ENCODE measurements at places on chromosomes 6 and 20.

GRCh38 chr6:149834513-149835481, 29.4 kb downstream of the LRP11 start:
- peak; percentile 53 for DNase-seq

DNA sequence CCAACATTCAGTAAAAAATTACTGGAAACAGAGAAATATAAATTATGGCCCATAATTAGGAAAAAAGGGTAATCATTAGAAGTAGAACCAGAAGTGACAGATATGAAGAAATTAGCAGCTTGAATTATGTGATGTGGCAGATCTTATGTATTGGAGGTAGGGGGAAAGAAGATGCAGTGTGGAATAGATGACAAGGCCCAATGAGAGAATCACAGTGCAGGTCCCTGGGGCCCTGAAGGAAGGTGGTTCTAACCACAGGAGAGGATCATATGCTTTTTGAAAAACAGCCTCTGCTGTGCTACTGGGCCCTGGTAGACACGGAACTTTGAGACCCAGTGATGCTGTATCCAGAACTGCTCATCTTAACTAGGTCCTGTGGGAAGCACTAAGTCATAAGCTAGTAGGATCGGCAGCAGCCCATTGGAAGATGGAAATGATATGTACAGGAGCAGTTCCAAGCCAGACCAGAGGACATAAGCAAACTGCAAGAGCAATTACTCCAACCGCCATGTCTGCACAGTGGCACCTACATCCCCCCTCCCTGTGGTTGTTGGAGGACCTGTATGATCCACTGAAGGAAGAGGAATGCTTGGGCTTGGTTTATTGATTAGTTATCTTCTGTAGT, 14.2 kb downstream of the HEBP2 start:
- DNase-seq: no peak

GRCh38 chr20:55424968-55425367, 580.4 kb downstream of the CBLN4 start:
- no peak for DNase-seq

DNA sequence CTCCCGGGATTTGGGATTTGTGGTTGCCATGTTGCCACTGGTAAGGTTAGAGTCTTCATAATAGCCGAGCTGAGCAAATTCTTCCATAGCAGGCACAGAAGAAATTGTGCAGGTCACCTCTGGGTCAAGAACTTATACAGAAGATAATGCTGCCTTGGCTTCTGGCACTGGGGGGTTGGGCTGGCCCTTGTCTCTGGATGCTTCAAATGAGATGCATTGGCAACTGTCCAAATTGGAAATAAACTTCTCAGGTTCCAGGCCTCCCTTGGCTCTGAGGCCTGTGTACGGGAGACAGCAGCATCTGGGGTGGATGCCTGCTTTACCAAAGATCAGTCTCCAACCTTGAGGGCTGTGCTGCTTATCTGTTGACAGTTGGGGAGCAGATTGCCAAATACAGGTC, 26.2 kb downstream of the MYO6 start:
- no peak for DNase-seq

DNA sequence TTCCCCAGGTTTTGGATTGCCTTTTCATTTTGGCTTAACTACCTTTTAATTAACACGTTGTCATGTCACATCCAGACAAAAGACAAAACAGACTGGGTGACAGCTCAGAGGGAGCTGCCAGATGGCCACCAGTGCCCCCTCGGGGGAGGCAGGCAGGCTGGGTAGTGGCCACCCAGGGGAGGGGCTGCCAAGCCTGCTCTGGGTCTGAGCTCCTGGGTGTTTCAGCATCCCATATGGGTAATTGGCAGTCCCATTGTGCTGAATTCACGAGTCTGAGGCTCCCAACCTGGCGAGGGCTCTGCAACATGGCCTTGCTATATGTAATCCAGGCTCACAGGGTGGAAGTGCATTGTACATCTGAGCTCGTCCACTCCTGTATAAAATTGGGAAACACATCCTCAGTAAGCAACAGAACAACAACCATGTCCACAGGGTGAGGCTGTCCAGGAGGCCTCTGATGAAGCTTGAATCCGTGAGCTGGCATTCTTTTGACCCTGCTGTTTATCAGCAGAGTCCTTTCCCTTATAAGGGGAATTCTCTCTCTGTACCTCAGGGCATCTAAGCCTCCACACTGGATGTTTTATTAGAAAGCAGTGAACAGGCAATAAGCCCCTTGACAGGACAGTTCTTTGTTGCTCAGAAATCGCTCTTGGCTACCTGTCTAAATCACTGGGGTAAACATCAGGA, 111.7 kb upstream of the SLC22A23 start:
- DNase-seq: no peak

DNA sequence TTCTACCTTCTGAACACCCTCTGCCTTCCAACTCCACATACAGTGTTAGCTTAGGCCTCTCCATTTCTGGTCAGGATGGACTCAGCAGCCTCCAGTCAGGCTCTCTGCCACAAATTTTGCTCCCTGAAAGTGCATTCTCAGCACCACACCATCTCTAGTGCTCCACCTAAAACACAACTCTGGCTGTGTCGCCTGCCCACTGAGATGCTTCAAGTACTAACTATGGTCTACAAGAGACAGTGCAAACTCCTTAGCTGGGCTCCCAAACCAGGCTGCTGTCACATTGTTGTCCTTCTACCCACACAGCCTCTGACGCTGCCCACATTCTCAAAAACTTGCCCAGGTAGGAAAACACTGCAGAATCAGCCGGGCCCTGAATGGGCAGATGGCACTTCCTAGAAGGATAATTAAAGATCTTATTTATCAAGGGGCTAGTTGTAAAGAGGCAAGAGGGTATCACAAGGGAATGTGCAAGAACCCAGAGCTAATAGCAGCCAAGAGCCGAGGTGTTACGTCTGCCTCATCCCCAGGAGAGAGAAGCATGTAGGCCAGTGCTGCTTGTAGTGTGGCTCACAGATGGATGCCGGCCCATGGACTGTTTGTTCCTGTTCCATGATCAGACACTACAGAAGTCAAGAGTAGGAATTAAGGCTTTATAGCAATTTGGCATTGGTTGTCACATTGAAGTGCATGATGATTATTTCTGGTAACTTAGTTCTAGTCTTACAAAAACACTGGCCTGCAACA, 189.7 kb downstream of the LRFN2 start:
- no peak for DNase-seq

DNA sequence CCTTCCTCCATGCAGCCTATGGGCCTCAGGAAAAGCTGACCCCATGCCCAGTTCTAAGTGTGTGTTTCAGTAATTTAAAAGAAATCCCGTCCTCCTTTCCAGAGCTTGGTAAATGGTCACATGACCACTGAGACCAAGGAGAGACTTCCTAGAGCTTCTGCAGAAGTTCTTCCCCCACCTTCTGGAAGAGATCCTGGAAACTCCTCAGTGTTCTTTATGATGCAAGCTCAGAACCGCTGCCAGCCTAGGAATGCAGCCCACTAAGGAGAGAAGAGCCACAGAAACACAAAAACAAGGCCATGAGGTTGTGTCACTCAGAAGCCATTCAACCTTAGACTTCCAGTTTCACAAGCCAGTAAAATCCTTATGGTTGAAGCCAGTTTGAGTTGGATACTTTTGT, 348.4 kb downstream of the TPBG start:
- no peak for DNase-seq

GRCh38 chr6:147119310-147119709, 84.9 kb upstream of the STXBP5 start:
- DNase-seq: no peak

DNA sequence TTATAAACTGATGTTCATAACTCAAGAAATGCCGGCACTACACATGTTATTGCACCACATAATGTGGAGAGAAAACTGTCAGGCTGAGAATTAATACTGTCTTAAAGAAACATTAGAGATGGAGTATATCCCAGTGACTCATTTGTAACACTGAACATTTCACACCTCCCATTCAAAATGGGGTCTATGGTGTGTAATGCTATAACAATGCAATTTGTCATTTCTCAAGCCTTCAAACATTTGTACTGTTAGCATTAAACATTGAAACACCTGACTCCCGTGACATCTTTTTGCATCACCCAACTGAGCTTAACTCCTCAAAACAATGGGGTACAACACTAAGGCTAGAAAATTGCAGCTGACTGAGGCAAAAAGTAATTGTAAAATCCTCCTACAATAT, 151.7 kb downstream of the DST start:
- DNase-seq: no peak

- DNase-seq: no peak
Measured at GRCh38 chr6:116385921-116386320, 15.2 kb downstream of the DSE start.

DNA sequence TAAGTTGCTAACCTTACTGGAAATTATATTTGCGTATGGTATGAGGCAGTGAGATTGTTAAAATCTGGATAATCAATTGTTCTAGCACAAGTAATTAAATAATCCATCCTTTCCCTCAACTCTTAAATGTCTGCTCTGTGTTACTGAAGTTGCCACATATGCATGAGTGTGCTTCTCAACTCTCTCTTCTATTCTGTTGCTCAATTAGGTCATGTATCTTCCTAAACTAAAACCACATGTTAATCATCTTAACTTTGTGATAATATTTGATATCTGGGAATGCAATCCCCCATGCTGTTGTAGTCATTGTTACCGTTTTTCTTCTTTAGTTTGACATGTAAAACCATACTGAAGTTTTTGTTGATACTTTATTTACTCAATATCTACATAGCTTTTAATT, 63.5 kb upstream of the STMND1 start:
- no peak for DNase-seq

DNA sequence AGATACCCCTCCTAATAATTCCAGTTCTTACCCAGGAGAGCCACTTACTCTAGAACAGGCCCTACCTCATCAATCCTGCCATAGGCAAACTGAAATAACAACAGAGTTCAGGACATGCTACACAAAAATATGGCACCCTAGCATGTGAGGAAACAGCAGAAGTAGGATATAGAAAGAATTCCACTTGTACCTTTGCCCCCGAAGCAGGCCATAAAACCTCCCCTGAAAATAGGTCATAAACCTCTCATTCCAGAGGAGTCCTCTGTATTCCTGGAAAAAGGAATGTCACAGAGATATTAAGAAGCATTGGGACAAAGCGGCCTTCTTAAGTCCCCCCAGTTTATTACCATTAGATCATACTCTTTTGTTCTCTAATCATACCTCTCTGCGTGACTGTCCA, 504.3 kb upstream of the MARCKS start:
- DNase-seq: no peak

DNA sequence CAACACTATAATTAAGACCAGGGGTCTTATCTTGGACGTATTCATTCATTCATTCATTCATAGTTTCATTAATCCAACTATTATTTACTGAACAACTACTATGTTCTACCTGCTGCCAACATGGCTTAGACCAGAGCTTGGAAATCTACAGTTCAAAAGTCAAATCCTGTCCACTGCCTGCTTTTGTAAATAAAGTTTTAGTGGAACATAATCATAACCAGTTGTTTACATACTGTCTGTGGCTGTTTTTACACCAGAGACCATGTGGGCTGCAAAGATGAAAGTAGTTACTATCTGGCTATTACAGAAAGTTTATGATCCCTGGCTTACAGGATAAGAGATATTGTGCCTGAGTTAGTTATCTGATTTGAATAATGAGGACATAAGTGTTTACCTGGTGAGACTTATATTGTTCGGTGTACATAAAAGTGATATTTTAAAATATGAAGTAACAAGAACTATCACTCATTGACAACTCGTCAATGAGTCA, 567.7 kb downstream of the TFAP2B start:
- no peak for DNase-seq
